ENCODE measurements at places on chromosomes 4 and X. TPM values are rescaled to one million over a fixed set of nuclear protein-coding genes. Genes with fewer than 3 reads are reported as not detected.

GAR1 gene
- 3.6 TPM for total RNA-seq

SPATA18 gene
- total RNA-seq = 1.2 TPM

DOK7 gene
- total RNA-seq = not detected

MTCP1 gene
- total RNA-seq = 3.6 TPM

DNA sequence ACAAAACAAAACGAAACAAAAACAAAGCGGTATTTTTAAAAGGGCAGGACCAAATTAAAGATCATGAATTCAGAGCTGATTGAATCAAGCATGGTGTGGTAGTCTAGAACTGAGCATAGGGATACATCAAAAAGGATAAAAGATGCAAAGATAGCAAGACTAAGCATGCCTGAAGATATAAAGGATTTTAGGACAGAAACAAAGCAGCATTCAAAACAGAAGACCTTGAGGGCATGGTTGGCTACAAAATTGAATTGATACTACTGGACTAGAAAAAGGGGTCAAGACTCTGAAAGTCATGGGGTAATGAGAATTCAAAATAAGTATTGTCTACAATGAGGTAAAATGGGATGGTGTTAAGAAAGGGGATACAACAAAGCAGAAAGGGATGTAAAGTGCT is 41.6 kb downstream of the RAB33A start:
- no peak for DNase-seq

MAGEA2 gene
- total RNA-seq = not detected

GRCh38 chr4:101441446-101441845 is 94.1 kb upstream of the PPP3CA start:
- DNase-seq = no peak

DNA sequence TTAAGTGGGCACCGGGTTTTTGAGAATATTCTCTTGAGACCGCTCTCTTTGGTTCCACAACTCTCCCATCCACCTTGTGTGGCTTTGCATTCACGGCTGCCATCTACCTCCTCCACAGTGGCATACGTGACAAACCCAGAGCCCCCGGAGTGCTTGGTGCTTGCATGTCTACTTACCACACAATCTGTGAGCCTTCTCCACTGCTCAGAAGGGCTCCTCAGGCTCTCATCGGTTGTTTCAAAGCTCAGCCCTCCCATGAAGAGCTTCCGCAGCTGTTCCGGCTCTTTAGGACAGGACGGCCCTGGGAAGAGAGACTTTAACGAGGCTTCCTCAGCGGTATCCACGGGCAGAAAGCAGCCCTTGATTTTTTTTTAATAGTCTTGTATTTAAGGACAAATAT is 167.6 kb upstream of the ANK2 start:
- no peak for DNase-seq

Measured in occipital lobe (tissue), 3 donors.